CD4-positive, alpha-beta T cell treated with Interleukin-1 beta for 1 hour (primary cell): ENCODE measurements at places on chromosomes 7 and 10.

DNA sequence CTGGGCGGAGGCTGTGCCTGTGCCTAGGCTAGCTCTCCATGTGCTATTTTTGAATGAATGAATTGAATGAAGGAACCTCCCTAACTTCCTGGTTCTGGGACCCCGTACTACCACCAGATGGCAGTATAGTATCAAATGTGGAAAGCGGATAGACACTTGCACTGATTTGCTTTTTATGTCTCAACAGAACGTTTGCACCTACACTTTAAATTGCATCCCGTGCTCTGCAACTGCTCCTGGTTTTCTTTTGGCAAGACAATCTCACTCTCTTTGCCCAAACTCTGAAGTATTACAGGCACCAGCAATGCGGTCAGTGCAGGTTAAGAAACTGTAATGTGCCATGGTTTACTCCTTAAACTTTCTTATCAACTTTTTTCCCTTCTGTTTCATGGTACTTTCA, 6.5 kb downstream of the FZD8 start:
- DNase-seq = peak; percentile 67

DNA sequence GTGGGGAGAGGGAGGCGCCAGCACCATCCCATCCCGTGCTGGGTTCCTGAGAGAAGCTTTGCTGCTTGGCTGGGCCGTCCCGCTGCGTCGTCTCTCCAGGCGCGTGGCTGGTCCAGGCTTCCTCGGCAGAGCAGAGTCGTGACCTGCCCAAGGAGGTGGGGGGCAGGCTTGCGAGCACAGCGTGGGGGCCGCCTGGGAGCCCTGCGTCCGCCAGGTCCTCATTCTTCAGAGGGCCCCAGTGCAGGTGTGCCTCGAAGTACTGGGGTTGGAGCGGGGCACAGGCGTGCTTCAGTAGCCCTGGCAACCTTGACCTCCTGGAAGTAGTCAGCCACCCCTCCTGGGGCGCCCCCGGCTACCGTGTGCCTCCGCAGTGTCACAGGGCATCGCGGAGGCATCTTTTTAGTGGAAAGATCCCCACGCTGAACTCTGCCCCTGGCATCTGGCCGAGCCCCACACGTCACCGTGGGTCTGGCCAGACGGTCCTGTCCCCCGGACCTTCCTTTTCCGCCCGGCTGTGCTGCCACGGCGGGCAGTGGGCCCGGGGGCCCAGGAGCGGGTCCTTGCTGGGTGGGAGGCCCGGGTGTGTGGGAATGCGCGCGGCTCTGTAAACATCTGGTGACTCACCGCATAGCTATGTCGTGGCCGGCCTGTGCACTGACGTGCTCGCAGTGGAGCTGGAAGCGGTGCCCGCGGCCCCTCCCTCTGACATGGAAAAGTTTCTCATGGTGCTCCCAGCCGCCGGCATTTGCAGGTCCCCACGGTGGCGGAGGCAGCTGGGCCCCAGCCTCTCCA, 6.4 kb downstream of the MAFK start:
- no peak for DNase-seq

DNA sequence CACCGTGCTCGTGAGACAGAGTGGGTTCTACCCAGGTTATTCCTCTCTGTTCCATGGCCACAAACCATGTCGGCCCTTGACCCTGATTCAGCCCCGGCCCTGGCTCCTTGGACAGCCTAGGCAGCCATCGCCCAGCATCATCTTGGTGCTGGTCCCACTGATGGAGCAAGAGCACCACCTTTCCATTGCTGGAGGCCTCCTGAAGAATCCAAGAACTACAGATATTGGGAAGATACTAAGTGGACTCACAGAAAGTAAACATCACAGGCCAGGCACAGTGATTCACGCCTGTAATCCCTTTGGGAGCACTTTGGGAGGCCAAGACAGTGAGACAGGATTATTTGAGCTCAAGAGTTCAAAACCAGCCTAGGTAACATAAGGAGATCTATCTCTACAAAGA, 125.1 kb downstream of the NT5C2 start:
- DNase-seq = no peak

DNA sequence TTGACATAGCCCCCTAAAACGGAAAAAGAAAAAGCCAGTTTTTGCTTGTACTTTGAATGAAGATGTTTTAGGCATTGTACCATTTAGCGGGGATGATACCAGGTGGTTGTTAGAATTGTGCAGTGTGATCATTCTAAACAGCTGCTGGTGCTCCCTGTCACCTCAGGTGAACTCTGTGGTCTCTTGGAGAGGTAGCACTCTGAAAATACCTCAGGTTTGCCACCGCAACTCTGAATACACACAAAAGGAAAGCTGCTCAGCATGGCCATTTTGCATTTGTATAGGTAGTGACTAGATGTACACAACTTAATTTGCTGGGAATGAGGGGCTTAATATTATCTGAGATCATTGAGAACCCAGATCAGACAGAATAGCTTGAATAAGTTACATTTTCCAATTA, 52.6 kb downstream of the PLEKHA8 start:
- no peak for DNase-seq

DNA sequence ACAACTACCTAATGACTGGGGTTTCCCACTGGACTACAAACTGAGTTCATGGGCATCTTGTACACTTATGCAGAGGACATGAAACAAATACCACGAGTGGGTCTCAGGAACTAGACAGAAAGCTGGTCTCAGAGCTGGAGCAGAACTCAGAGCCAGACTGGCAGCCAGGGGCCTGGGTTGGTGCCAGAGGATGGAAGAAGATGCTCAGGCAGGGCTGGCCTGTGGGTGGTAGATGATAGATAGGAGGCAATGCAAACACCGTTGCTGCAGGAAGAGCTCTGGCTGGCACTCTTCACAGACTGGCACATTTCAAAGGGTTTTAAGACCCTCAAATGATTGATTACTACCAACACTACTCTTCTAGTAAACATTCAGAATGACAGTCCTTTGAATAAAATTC, 28.8 kb downstream of the ENO4 start:
- DNase-seq = no peak

- DNase-seq = no peak
These were observed 121.0 kb upstream of the LANCL2 start for GRCh38 chr7:55244006-55244745.

DNA sequence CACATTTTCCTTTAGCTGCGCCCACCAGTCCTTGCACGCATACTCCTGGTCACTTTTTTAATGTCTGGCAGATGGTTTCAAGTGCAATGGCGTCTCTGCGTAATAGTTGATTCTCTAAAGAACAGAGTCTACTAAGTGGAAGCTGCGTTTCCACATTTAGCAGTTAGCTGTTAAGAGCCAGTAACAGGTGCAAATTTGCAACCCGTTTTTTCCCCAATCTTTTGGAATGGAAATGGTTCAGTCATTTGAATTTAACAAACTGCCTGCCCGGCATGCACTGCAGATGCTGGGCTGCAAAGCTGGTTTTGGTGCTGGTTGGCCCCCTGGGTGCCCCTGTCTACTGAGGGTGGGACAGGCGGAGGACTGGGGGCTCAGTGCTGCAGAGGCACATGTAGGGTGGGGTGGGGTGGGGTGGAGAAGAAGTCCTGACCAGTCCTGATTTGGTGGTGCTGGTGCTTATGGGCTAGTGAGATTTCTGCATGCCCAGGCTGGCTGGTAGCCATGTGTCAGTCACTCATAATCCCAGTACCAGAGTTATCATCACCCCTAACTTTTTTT, 43.9 kb downstream of the CUX1 start:
- DNase-seq = no peak

DNA sequence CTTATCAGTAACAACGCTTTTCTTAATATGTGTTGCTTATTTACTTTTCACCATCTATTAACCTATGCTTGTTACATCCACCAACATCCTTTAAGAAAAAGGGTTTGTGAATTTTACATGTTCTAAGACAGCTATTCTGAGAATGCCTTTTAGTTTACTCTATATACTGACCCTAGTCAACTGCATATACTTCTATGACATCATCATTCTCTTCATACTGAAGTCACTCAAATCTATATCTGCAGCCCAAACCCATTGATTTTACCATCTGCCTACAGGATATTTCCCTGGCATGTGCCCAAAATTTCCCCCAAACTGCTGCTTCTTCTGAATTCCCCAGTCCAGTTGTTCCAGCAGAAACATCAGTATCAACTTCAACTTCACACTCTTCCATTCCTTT, 94.6 kb upstream of the FAM204A start:
- DNase-seq = no peak

DNA sequence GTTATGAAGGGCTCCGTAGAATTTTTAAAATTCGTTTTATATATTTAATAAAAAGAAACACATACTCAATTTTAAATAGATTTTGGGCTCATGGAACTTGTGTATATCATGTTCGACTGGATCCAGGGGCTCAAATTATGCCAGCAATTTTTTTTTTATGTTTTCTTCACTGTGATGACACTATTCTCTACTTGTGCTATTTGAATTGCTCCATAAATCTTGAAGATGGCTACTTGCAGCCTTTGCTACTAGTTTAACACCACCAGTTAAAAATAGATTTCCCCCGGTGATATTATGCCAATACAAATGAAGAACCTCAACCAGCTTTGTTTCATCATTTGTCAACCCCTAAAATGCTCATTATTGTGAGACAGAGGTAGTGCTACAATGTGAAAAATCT, 933.2 kb downstream of the IPMK start:
- no peak for DNase-seq

GRCh38 chr7:139734395-139734794, 43.4 kb downstream of the HIPK2 start:
- DNase-seq = no peak

DNA sequence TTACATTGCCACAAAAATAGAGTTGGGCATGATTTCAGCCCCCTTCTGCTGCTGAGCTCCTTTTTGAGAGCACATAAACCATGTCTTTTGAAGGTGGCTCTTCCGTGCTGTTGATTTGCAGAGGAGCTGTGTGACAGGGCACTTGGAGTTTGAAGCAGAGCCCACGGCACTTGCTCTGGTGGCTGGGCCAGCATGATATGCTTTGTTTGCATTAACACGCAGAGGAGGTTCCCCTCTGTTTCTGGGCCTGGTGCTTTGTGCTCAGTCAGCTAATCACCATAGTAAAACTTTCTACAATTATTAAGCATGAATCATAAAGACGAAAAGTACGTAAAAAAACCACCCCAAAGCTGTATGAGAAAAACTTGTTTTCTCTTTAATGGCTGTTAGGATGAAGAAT, 40.1 kb downstream of the RBM33 start:
- DNase-seq = no peak

GRCh38 chr7:148930335-148930734, 46.2 kb upstream of the EZH2 start:
- DNase-seq = no peak

DNA sequence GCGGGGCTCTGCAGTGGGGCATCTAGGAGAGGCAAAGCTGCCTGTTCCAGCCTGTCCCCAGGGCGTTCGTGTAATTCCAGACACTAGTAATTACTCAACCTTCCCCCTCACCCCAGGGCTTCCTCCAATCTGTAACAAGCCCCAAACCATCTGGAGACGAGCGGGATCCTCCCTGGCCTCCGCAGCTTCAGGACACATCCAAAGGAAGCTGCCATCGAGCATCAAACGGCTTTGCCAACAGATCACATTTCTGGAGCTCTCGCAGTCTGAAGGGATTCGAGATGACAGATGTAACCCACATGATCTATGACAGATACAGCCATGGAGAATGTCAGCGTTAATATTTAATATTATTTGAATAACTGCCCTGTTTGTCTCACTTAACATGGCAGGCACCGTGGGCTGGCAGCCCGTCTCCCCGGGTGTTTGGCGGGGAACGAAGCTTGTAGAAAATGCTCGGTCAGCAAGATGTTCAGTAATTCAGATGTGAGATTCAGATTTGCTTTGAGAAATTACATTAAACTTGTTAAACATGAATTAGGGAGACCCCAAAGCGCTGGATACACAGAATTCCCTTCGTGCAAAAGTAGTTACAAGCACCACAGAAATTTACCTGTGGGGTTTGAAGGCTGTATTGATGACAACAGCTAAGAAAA, 108.5 kb upstream of the C7orf33 start:
- DNase-seq = no peak

DNA sequence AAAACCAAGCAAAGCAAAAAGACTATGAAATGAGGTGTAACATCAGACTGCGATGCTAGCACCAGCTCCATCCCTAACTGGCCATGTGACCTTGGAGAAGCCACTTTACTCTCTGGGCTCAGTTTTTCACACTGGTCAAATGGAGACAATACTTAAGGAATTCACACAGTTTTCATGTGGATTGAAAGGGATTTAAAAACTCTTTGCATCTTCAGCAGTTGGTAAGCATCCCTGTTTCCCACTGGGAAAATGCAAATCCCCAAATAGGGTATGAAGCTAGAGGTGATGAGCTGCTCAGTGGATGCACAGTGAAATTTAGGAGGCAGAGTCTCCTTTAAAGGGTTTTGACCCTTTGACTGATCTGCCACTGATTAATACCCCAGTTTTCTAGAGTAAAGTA, 240.7 kb downstream of the SORCS3 start:
- no peak for DNase-seq

DNA sequence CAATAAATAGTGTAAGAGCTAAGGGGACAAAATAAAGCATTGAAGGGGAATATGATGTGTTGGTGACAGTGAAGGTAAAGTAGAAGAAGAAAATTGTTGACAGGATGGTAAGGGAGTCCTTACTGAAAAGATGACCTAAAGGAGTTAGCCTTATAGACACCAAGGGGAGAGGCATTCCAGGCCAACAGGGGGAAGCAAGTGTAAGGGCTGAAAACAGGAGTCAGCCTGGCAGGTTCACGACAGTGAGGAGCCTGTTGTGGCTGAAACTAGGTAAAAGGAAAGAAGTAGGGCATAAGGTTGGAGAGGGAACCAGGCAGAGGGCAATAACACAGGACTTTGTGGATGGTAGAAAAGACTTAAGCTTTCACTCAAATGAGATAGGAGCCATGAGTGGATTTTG, 34.0 kb downstream of the PNLIPRP3 start:
- no peak for DNase-seq

- DNase-seq = no peak
These were observed 49.8 kb downstream of the SPOCK2 start for GRCh38 chr10:72038458-72039001.

- DNase-seq = no peak
These were observed 187.3 kb downstream of the DPY19L1 start for GRCh38 chr7:34849986-34850385.

- DNase-seq = peak; percentile 3
These were observed 340.9 kb downstream of the LRMDA start for GRCh38 chr10:75772153-75772887.

GRCh38 chr10:78656417-78657162, 412.2 kb upstream of the ZMIZ1 start:
- DNase-seq = no peak

- no peak for DNase-seq
These were observed 224.3 kb upstream of the IGFBP3 start for GRCh38 chr7:46145412-46145811.

DNA sequence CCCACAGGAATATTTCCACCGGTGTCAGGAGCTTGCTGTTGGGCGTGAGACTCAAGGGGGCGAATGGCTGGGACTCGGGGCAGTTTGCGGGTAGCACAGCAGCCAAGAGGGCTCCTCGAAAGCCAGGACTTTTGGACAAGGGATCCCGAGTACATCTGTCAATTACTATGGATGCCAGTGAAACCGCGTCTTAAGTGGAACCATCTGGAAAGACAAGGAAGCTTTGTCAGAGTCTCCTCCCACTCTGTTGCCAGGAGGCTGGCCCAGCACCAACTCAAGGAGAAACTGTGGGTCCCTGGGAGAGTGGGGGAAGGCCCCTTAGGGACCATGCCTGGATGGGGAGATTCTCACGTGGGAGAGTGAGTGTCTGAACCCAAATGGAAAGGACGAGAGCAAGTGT, 57.1 kb downstream of the C10orf143 start:
- DNase-seq = no peak
